Thyroid gland (tissue), 4 donors: ENCODE measurements at places on chromosomes 12 and 14. TPM values are rescaled to one million over a fixed set of nuclear protein-coding genes. Genes with fewer than 3 reads are reported as not detected.

MGAT4C gene
- 61.6 TPM for total RNA-seq

SMOC1 gene
- 3.4 TPM for total RNA-seq

MARK3 gene
- total RNA-seq: 118 TPM

RASAL1 gene
- 52.9 TPM for total RNA-seq

GALNT6 gene
- 9.0 TPM for total RNA-seq

NEDD8 gene
- 194 TPM for total RNA-seq

EPS8 gene
- total RNA-seq: 78.0 TPM

SSPN gene
- total RNA-seq: 25.0 TPM

MEG3 gene
- 23.7 TPM for total RNA-seq

NDUFB1 gene
- 478 TPM for total RNA-seq

VASH1 gene
- 2.3 TPM for total RNA-seq

CRACR2A gene
- 1.5 TPM for total RNA-seq

B4GALNT1 gene
- 7.9 TPM for total RNA-seq

SIX6 gene
- total RNA-seq: not detected

DHRS2 gene
- not detected for total RNA-seq

BDKRB2 gene
- total RNA-seq: 3.2 TPM

CCDC175 gene
- not detected for total RNA-seq

OR6C2 gene
- not detected for total RNA-seq

SLC6A15 gene
- 0.89 TPM for total RNA-seq

LRRC10 gene
- not detected for total RNA-seq

CLEC9A gene
- total RNA-seq: not detected

ACSS3 gene
- 34.4 TPM for total RNA-seq

OR6C76 gene
- not detected for total RNA-seq

INF2 gene
- total RNA-seq: 42.8 TPM

RAD9B gene
- not detected for total RNA-seq

HOXC6 gene
- not detected for total RNA-seq

HCAR1 gene
- 1.5 TPM for total RNA-seq

POMT2 gene
- total RNA-seq: 28.8 TPM

SERPINA12 gene
- not detected for total RNA-seq

TAS2R9 gene
- not detected for total RNA-seq

NYNRIN gene
- 11.7 TPM for total RNA-seq

KIF5A gene
- total RNA-seq: 0.56 TPM

UNG gene
- 45.5 TPM for total RNA-seq

PRICKLE1 gene
- 19.2 TPM for total RNA-seq

APAF1 gene
- 11.7 TPM for total RNA-seq

EML5 gene
- total RNA-seq: 15.8 TPM

NOS1 gene
- 0.13 TPM for total RNA-seq

E2F7 gene
- not detected for total RNA-seq

CFAP251 gene
- 17.7 TPM for total RNA-seq

RNASE1 gene
- total RNA-seq: 184 TPM
